ENCODE measurements at places on chromosomes 2 and 18.
A peak's percentile ranks its signal among the peaks of the same experiment; 100 is the strongest.

GRCh38 chr2:209788925-209789324 is 17.3 kb downstream of the UNC80 start:
- no peak for DNase-seq

GRCh38 chr18:39037925-39038324 is 1472.3 kb upstream of the CELF4 start:
- no peak for DNase-seq

DNA sequence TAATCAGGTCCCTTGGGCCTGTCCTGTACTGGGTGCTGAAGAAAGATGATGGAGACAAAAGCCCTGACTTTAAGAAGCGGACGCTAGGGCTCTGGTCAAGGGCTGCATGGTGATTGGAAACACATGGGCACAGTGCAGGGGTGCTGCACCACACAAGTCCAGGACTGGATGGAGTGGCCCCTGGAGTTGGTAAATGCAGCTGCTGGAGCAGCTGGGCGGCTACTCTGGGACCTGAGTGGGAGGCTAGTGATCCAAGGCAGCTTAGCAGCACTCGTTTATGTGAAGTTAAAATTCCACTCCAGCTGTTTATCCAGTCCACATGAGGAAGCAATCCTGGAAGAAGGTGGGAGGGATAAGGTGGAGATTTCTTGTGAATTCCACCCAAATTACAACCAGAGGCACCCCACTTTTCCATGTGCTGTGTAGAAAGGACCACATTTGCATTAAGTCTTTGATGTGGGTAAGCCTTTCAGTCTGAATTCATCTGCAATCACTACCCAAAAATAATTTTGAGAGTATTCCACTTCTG is 24.9 kb downstream of the MERTK start:
- no peak for DNase-seq

GRCh38 chr2:33267756-33268155 is 208.7 kb upstream of the RASGRP3 start:
- DNase-seq, result no peak

- no peak for DNase-seq
Measured at GRCh38 chr18:13635046-13635445, 91.3 kb downstream of the FAM210A start.

- DNase-seq, result no peak
Measured at GRCh38 chr2:8578335-8579244, 103.3 kb upstream of the ID2 start.

- no peak for DNase-seq
Measured at GRCh38 chr2:187586011-187586641, 31.9 kb upstream of the TFPI start.

GRCh38 chr2:79977792-79978191 is 326.8 kb downstream of the LRRTM1 start:
- no peak for DNase-seq

DNA sequence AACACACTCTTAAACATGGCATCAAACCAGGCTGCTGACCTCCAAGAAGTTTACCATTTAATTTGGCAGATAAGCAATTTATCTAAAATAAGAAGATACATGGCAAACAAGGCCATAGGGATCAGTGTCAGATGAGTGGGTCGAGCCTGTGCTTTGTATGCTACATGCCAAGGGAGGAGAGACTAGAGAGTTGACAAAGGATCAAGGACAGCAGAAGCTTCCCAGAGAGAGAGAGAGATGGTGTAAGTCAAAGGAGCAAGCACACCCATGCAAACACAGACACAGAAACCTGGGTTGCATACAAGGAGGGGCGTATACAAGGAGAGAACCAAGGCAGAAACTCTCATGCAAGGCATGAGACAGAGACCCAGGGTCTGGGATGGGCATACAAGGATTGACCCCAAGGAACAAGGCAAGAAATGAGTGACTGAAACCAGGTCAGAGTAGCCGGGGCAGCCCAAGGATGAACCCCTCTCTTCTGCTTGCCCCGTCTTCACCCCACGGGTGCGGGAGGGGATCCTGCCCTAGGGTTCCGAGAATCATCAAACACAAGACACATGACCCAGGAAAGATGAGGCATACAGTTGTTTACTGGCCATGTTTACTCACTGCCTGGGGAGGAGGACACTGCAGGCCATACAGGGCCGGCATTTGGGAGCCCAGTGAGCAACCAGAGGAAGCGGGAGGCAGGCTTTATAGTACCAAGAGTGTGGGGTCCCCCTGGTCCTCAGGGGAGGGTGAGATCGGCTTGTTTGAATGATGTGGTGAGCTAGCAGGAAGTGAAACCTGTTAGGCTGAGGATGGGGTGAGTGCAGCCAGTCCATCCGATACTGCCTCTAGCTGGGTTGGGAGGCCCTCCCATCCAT is 529.2 kb upstream of the ID2 start:
- DNase-seq, result no peak

DNA sequence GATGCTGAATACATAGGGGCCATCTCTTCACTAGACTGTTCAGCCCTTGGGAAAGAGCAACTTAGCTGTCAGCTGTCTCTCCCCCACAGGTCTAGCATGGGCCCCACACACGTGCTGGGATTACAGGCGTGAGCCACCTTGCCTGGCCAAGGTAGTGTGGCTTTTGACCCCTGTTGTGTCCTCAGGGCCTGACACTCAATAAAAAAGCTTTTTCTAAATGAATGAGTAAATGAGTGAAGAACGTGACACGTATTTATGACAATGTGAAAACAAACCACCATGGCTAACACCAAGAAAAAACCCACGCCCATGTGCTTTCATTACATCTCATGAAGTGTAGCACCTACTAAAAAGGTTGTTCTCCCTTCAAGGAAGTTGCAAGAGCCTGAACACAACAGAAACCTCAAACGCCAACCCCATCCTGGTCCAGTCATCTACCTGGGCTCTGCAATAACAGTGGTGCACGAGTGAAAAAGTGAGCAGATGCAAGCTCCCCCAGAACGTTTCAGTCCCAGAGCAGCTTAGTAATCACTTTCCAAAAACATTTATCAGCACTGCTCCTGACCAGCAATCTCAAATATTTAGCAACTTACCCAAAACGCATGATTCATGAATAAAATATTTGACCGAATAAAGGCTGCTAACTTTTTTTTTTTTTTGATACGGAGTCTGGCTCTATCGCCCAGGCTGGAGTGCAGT is 3.4 kb downstream of the WDFY1 start:
- peak; percentile 37 for DNase-seq

GRCh38 chr2:227871375-227871791 is at the start of gene DAW1:
Gene DAW1 (plus strand): TSS chr2:227871631. CDS start chr2:227871690, 59 bp downstream.
- peak; percentile 23 for DNase-seq

All from stimulated activated CD4-positive, alpha-beta T cell treated with anti-CD3 and anti-CD28 coated beads, Interleukin-1b, Interleukin-23, amount 100 ng/mL, for 24 hours (primary cell).